GM12892 (cell line): ENCODE measurements at places on chromosomes 7 and 10.
A peak's percentile ranks its signal among the peaks of the same experiment; 100 is the strongest.

DNA sequence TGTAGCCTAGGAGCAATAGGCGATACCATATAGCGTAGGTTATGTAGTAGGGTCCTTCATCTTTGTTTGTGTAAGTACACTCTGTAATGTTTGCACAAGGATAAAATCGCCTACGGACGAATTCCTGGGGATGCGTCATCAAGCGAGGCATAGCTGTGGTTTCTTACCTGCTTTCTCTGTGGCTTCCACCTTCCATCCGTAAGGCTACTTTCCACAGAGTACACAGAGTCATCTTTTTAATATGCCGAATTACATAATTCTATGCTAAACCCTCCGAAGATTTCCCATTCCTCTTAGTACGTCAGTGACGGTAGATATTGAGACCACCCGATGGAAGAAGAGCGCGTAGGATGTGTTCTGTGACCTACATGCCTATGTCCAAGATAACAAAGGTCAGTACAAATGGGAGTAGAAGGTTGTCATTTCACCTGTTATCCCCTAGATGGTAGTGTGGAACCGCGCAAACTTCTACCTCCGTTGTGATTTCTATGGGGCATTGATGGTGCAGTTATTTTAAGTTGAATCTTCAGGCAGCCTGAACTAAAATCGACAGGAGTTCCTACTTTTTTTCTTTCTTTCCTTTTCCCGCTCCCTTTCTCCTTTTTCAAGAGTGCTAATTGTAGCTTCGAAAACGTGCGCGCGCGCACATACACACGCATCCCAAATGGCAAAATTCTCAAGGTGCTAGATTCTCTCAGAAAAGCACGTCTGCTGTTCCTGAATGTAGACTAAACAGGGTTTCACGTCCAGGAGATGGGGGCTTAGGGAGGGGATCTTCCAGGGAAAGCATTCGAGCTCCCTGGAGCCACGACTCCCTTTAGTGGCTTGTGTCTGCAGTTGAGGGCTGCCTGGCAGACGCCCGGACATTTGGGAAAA is 111.7 kb upstream of the MBL2 start:
- peak; percentile 23 for DNase-seq

GRCh38 chr7:473211-473734 is 46.4 kb downstream of the PDGFA start:
- no peak for DNase-seq

GRCh38 chr7:96674565-96674964 is 35.1 kb downstream of the SEM1 start:
- DNase-seq = no peak

DNA sequence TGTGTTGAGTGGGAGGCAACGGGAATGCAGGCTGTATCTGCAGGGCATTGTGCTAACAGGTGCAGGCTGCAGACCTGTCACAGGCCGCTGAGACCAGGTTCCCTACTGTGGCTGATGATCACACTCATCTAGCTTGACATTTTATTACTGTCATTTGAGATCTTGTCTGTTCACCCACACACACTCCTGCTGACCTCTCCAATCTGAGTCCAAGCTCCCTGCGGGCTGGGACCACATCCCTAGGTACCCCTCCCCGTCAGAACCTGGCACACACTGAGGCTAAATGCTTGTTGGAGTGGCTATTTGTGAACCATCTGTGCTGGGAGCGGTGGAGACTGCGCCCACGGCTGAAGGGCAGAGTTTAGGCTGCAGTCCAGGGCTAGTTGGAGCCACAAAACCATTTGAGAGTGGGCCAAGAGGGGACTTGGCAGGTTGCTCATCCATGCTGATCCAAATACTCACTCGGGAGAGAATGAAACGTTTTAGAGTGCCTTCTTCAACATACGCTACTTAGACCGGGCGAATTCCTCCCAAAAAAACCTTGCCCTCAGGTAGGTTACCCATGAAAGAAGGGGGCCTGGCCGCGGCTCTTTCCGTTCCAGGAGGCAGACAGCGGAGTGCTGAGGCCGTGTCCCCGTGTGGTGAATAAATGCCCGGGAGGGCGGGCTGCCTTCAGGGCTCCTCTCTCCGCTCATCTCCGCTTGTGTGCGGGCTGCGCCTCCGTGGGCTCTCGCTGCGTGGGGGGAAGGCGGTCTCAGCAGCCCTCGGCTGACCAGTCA is 164.4 kb downstream of the RGS10 start:
- no peak for DNase-seq

GRCh38 chr7:114791771-114792170 is 130.1 kb upstream of the MDFIC start:
- DNase-seq = no peak

- peak; percentile 34 for DNase-seq
These were observed 519 bp downstream of the ITGB8 start for GRCh38 chr7:20330928-20331909.

- DNase-seq = no peak
These were observed 138.4 kb downstream of the FGFR2 start for GRCh38 chr10:121459622-121460453.

DNA sequence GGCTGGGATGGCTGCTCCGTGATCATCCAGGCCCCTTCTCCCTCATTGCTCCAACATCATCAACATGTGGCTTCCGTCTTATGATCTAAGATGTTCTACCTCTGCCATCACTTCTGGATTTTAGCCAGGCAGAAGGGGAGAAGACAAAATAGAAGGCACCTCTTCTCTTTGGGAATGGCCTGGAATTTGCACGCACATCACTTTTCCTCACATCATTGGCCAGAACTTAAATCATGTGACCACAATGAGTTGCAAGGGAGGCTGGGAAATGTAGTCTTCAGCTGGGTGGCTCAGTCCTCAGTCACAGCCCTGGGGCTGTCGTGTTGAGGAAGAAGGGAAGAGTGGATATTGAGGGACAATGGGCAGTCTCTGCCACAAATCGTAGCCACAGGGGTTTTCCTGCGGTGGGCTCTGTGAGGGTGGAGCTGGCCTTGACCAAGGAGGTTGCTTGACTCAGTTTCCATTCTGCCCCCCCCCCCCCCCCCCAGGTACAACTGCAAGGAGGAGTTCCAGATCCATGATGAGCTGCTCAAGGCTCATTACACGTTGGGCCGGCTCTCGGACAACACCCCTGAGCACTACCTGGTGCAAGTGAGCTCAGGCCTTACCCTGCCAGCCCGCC is 50.3 kb downstream of the PALD1 start:
- no peak for DNase-seq

DNA sequence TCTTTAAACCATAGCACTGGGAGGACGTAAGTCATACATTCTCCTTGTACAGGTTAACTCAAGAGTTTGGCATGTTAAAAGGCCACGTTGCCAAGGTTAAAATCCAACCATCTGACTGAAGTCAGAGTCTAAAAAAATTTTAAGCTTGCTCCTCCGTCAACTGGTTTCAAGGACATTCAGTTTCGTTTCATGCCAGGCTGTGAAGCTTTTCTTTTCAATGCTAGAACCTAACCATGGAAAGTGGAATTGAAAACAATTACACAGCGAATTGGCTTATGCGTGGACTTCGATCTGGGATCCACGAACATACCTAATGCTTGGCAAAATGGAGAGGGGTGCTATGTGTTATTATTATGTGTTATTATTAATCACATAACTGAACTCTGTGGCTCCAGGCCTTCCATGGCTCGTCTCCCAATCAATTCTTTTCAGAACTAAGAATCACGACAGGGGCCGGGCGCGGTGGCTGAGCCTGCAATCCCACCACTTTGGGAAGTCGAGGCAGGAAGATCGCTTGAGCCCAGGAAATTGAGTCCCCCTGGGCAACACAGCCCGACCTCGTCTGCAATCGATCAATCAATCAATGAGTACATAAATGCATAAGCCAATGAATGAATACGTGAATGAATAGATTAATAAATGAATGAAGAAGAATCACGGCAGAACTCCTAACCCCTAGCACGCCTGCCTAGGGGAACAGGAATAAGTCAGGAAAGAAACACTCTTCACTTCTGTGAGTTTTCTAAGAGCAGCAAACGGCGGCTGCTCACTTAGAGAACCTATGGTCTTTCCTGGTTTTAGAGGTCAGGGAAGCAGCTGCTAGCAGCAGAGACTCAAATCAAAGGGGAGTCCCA is 733 bp upstream of the ARL5B start:
- DNase-seq = no peak

- DNase-seq = no peak
These were observed 43.7 kb downstream of the ITGB8 start for GRCh38 chr7:20374399-20374798.
